ENCODE measurements at places on chromosomes 11 and 22.

DNA sequence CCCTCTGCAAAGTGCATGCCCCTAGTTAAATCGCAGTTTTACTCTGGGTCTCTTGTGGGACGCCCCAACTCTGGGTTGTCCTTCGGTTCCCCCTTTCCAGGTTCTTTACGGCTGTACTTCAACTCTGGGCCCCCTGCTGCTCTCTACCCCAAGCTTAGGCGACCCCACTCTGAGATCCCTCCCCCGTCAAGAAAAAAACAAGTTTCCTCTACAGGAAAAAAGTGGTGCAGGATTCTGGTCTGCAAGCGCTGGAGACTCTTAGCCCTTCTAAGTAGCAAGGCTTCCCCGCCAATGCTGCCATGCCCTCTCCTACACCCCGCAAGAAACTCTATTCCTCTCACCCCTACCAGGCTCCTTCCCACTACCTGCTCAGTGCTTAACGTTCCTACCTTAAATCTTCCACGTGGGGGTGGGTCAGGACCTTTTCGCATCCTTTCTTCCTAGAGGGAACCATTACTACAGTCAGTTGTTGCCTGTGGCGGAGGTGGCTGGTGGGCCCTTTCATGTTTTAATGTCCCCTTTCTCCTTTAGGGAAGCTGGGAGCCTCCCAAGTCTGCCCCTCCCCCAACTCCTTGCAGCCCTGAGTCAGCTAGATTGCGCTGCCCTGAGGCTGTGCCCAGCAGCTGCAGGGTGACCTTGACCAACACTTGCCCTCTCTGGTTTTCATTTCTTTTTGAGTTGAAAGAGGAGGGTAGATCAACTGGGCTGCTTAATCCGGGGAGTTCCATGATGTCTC, 1.4 kb downstream of the NEFH start:
- no peak for DNase-seq

DNA sequence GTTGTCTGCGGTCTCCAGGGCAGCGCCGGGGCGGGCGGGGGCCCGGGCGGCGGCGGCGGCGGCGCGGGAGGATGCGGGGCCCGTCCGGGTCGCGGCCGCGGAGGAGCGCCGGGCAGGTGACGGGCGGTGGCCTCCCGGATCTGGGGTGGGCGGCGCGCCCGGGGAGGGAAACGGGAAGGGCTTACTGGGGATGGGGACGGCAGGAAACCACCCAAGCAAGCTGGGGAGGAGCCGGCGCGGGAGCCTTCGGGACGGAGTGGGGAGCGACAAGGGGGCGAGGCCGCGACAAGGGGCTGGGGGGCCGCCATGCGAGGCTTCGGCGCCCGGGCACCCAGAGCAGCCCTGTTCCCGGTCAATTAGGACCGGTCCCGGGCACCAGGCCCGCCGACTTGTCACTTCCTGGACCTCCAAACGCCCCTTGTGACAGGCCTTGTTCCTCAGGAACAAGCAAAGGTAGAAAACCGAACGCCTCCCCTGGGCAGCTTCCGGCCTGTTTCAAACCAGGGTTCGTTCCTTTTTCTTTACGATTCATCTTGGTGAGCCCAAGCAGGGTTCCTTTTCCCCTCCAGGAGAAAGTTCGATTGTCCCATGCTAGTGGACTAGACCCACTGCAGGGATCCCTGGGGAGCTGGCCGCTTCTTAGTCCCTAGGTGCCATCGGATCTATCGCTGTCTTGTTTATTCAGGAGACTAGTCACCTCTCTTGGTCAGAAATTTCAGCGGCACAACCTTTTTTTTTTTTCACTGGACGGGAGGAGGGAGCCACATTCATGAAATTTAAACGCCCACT, 492 bp downstream of the JHY start:
- DNase-seq = peak; percentile 81

DNA sequence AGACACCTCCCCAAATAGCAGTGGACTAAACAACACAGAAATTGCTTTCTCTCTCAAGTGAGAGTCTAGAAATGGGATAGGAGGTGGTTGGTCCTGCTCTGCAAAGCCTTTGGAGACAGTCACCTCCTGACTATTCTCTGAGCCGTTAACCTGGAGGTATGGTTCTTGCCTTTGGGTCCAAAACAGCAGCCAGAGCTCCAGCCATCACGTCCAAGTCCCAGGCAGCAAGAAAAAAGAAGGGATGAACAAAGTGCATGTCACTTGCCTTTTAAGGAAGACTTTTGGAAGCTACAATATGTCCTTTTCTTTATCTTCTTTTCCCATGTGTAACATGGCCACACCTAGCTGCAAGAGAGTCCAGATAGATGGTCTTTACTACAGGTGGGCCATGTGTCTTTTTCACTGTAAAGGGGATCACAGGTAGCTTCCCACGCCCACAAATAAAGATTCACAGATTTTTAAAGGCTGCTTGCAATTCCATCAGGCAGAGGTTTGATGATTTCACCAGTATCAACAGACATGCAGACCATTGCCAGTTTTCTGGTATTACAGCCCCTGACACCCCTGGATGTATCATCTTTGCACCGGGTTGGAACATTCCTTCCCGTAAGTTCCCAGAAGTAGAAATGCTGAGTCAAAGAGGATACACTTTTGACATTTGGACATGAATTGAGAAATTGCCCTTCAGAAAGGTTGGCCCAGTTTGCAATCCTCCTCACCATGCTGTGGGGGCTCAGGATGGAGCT, 66.0 kb downstream of the MYEOV start:
- no peak for DNase-seq

GRCh38 chr11:2655834-2656622, 43.8 kb downstream of the KCNQ1OT1 start:
- DNase-seq = no peak

DNA sequence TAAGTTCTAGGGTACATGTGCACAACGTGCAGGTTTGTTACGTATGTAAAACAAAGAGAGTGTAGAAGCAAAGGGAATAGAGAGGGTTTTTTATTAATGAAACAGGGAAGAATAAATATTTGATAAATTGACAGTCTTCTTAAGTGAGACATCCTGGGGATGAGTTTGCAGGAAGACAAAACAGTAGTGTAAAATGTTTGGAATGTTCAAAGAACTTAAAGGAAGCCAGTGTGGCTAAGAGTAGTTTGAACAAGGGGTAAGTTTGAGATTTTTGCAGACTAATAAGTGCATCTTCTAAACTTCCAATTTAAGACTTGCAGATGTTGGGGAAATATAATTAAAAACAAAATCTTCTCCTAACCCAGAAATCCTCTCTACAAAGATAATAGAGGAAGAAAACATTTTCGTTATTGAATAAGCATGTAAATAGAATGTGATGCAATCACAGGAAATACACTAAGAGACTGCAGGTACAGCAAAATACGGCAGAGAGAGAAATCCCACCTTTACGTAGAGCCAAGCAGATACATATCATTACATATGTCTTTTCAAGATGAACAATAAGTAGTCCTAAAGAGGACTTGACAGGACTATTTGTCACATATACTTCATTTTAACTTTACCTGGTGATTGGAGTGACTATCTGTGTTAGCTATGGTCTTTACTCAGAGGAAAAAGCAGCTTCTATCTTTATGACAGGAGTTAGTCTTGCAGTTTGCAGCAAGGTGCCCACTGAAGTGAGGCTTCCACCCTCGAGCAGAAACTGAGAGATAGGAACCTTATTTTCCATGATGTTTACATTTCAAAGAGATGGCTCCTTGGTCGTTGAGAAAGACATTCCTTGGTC, 402.1 kb downstream of the CNTN5 start:
- DNase-seq = no peak

DNA sequence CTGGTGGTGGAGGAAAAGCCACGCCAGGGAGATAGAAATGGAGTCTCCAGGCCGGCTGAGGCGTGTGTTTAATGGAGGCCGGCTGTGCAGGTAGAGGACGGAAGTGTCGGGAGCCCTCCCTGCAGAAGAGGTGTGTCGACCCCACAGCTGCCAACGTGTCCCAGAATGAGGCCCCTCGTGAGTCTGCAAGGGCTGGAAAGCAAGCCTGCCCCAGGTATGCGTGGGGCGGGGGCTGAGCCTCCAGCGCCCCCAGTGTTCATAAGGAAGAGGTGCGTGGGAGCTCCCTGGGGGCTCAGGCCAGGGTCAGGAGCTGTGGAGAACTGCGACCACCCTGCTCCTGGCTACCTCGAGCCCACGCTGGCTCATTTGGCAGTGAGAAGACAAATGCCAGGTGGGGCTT, 38.0 kb upstream of the JAM3 start:
- no peak for DNase-seq

DNA sequence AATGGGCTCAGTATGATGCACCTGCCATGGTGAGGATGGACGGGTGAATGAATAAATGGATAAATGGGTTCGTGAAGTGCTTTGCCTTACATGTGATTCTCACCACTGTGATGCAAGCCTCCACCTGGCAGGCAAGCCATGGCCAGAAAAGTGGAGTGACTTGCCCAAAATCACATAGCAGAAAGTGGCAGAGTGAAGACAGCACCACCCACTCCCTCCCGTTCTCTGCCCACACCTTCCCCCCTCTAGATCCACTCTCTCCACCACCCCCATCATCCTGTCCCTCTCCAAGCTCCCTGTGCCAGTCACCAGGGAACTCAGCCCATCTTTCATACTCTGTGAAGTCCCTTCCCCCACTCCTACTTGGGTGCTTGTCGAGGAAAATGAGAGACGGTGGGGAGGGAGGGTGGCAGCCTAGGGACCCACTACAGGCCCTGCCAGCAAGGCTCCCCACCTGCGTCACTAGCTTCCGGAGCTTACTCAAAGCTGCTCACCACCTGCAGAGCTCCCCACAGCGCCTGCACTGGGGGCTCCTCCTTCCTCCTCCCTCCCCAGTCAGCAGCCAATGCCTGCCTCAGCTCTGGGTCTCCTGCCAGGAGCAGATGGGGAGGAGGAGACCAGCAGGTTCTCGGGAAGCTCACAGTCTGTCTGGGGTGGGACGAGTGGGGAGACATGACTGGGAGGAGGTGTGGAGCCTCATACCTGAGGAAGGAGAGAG, 82.3 kb downstream of the PDE2A start:
- DNase-seq = peak; percentile 75

- DNase-seq = no peak
These were observed 38.4 kb upstream of the CRYBB3 start for GRCh38 chr22:25161017-25161915.

GRCh38 chr11:115157247-115157646, 347.0 kb downstream of the CADM1 start:
- no peak for DNase-seq

DNA sequence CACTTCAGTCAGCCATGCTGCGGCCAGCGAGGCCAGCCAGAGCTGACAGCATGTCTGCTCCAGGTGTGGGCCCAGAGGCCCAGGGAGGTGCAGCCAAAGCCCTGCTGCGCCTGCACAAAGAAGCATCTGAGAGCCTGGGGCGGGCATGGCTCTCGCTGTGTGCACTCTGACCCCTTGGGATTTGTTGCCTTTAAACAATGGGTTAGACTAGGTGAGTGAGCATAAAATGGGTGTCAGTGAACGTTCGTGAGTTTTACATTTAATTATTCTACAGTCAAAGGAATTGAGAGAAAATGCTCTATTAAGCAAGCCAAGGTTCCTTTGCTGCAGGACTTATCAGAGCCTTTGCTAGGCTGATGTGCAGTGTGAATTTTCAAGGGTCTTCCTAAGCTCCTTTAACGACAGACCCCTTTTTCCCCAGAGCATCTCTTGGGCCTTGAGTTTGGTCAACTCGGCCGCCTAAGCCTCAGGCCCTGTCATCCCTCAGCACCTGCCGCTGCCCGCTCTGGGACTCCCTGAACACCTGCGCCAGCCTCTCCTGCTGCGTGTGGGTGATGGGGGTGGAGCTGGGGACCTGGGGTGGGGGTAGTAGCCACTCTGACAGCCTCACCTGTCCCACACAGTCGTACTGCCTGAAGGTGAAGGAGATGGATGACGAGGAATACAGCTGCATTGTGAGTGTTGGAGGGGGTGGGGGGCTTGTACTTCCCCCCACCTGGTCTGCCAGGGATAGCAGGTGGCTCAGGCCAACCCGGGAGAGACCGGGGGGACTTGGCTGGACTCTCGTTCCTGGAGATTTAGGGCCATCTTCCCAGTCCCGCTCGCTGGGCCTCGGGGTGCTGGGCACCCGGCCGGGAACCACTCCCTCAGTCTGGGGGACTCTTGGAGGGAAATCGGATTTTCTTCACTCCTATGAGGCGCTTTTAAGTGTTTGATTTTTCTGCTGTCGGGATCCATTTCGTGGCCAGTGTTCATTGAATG, 10.5 kb downstream of the SLC16A8 start:
- no peak for DNase-seq

DNA sequence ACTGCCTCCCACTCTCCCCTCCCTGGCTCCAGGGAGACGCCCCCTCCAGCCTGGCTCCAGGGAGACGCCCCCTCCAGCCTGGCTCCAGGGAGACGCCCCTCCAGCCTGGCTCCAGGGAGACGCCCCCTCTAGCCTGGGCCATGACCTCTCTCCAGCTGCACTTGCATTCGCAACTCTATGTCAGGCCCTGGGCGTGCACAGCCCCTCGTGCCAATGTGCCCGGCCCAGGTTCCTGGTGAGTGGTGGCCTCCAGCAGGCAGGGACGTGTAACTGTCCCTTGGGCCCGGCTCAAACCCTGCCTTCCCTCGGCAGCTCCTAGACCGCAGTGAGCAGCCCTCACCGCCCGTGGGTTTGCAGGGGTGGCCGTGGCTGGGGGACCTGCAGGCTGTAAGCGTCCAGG, 6.9 kb downstream of the MUC6 start:
- DNase-seq = no peak

DNA sequence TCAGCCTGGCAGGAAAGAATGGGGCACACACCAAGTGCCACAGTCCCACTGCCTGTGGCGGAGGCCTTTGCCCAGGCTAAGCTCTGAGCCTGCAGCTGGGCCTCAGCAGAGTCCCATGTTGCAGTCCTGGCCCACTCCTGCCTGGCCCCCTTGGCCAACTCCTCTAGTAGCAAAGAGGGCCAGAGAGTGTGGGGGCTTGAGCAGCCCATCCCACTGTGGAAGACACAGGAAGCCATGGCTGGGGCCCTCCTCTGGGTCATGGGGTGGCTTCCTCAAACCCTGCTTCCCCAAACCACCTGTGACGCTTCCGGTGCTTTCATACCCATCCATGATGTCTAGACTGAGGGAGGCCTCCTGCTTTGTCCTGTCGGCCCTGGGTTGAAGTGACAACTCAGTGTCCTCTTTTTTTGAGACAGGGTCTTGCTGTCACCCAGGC, 5.8 kb downstream of the RPS19BP1 start:
- peak; percentile 75 for DNase-seq

GRCh38 chr22:49322231-49322630, 505.4 kb downstream of the BRD1 start:
- DNase-seq = peak; percentile 8

DNA sequence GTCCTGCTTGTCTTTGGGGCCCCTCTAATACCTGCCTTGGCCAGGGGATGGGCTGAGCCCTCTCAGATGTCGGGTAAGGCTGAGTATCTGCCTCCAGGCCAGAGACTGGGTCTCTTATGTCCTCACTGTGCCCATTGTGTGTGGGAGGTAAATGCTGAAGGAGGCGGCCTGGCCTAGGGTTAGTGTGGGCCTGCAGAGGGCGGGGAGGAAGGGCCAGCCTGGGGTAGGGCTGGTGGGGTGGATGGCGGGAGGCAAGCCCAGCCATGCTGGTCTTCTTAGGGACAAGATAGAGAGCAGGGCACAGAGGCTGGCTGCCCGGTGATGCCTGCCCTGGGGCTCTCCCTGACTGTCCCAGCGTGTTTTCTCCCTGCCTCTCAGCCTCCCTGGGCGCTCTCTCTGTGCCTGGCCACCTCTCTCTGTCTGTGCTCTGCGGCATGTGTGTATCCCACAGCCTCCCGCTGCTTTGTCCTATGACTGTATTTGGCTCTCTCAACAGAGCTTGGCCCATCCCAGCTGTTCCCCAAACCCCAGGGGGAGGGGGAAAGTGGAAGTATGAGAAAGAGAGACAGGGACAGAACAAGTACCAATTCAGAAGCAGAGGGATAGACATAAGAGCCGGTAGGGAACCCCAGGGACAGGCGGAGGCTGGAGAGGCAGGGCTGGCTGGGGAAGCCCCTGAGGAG, 57.0 kb downstream of the PDE2A start:
- no peak for DNase-seq

Measured in activated effector memory CD4-positive, alpha-beta T cell treated with anti-CD3 and anti-CD28 coated beads, Interleukin-2, amount 50 U/mL, for 16 hours (primary cell).